ENCODE measurements at places on chromosomes 6 and 20.

- DNase-seq: no peak
Measured at GRCh38 chr6:83875843-83876242, 16.4 kb downstream of the CYB5R4 start.

GRCh38 chr6:110703906-110704594 lies 111.2 kb downstream of the CDK19 start:
- DNase-seq: no peak

DNA sequence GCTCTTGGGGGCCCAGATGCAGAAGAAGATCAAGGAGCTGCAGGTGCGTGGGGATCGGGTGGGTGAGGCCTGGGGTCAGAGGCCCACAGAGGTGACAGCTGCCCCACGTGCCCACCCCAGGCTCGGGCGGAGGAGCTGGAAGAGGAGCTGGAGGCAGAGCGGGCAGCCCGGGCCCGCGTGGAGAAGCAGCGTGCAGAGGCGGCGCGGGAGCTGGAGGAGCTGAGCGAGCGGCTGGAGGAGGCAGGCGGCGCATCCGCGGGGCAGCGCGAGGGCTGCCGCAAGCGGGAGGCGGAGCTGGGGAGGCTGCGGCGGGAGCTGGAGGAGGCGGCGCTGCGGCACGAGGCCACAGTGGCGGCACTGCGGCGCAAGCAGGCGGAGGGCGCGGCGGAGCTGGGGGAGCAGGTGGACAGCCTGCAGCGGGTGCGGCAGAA lies 41.5 kb downstream of the MYH7B start:
- no peak for DNase-seq

DNA sequence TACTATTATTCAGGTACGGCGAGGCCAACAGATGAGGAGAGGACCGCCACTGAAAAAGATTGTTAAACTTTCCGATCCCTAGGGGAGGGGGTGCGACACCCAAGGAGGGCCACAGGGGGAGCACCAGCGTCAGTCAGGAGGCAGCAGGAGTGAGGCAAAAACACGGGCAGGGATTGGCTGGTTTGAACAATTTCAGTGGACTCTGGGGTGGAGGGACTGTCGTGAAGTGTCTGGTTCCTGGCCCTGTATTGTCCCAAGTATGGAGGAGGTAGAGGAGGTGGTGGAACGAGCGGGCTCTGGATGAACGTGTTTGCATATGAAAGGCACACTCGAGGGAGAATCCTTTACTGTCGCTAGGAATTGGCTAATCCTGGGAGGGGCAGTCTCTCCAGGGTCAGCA lies 32.5 kb upstream of the MCUR1 start:
- no peak for DNase-seq
